Stimulated activated CD4-positive, alpha-beta T cell treated with anti-CD3 and anti-CD28 coated beads, Interleukin-15, amount 100 ng/mL, for 1 hour (primary cell): ENCODE measurements at places on chromosomes 3 and 15.

- no peak for DNase-seq
Observed at GRCh38 chr15:82907350-82907749, 45.2 kb downstream of the HOMER2 start.

DNA sequence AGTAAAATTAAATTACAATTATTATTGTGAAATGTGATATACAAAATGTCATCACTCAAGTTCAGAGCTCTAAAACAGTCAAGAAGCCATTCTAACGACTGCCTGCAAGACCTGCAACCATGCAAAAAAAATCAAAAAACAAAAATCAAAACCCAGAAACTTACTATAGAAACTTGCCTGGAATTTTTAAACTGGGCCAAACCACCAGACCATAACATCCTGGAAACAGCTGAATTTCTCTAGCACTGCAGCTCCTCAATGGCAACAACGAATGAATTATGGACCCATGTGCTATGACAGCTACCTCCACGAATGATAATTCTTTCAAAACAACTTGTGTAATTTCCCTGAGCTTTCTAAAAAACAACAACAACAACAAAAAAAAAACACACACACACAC, 130.0 kb upstream of the KCNMB2 start:
- DNase-seq: no peak

DNA sequence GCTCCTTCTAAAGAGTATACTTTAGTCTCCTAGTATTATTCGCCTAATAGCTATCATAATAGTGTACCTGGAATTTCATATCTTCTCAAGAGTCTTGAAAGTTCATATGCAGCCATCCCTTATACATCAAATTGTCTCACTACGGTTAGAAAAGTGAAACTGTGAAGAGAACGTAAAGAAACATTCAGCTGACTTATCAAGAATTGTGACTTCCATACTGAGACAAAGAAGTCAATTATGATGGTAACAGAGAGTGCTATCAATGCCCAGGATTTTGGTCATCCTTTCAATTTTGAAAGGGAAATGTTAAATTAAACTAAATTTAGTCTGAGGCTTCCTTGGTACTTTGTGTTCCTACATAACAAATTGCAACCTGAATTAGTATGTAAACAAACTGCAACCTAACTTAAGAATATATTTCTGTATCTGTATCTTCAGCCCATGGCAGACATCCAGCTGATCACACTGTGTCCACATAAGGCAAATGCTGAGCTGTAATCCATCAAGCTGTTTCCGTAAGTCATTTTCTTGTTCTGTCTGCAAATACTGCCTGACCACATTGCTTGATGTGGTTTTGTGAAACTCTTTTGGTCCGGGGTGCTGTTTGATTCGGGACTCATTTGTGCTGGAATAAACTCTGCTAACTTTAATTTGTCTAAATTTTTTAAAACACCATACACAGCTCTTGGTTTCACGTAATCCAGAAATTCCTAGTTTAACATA, 469.6 kb downstream of the SI start:
- DNase-seq: no peak

- no peak for DNase-seq
Observed at GRCh38 chr15:53034767-53035245, 244.7 kb upstream of the ONECUT1 start.

DNA sequence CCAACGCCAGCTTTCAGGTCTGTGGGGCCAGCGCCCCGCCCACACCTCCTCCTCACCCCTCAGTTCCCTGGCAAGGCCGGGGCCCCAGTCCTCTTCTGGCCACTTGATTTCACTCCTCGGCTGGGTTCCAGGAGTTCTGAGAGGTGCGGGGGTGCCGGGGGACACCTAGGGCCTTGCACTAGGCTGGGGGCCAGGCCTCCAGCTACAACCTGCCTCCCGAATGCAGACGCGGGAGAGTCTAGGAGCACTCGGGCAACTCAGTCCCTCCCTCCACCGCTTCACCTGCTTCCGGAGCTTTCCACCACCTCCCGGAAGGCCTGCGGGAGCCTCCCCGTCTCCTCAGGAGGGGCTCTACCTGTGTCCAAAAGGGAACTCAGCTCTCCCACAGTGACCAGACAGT, 35.6 kb downstream of the TNK2 start:
- no peak for DNase-seq

GRCh38 chr3:144127014-144127413, 155.4 kb downstream of the DIPK2A start:
- DNase-seq: no peak

GRCh38 chr3:78901544-78901943, 866.3 kb downstream of the ROBO1 start:
- no peak for DNase-seq
